GF-D8 (cell line): ENCODE measurements at places on chromosomes 2 and 18.
A peak's percentile ranks its signal among the peaks of the same experiment; 100 is the strongest.

DNA sequence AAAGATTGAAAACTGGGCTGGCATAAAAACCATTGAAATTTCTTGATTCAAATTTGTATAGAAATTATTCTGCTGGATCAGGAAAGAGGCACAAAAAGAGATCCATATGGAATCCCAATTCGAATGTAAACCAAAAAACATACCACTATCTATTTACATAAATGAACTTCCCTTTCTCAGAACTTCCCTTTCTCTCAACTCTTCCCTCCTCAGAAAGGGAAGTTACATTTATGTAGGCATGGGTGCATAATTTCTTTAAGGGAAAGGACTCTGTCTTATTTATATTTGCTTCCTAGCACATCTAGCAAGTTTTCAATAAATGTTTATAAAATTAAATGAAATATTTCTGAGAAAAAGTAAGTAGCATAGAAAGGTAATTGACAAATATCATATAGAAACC lies 398.1 kb upstream of the ATP5MC3 start:
- DNase-seq: peak; percentile 31

GRCh38 chr2:23571527-23572282 lies 186.7 kb downstream of the KLHL29 start:
- no peak for DNase-seq

DNA sequence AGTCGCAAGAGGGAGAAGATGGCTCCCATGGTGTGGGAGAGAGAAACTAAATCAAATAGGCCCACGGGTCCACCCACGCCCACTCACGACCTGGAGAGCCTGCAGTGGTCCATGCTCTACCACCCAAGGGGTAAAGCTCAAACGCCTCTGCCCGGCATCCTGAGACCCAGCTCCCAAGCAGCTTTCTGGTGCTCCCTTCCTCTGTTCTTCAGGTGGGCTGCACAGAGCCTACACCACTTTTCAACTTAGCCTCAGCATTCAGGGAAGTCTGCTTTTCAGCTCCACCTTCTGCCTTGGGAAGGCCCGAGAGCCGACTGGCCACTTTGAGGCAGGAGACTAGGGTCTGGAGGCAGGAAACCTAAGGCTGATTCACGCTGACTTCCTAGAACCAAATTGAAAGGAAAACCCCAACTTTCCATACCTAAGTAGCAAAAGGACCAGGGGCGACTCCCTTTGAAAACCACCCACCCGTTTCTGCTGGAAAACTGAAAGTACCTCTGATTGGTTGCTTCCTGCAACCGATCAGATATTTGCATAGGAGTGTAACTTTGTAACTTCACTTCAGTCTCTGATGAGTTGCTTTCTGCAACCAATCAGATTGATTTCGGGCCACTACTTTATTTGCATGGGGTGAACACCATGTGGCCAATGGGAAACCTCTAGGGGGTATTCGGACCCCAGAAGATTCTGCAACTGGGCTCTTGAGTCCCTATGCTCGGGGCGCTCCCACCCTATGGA lies 26.8 kb upstream of the SPATA3 start:
- no peak for DNase-seq

DNA sequence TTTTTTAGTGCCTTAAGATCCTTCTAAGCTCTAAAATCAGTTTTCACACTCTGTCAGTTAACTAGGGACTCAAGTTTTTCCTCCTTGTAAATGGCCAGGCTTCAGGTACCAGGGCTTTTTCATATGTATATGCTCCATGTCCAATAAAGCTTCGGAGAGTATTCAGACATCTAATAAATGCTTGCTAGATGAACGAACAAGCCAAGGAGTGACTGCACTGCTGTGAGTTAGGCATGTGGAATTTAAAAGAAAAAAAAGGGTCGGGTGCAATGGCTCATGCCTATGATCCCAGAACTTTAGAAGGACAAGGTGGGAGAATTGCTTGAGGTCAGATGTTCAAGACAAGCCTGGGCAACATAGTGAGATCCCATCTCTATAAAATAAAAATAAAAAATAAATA lies 81.9 kb downstream of the CDH2 start:
- DNase-seq: no peak

DNA sequence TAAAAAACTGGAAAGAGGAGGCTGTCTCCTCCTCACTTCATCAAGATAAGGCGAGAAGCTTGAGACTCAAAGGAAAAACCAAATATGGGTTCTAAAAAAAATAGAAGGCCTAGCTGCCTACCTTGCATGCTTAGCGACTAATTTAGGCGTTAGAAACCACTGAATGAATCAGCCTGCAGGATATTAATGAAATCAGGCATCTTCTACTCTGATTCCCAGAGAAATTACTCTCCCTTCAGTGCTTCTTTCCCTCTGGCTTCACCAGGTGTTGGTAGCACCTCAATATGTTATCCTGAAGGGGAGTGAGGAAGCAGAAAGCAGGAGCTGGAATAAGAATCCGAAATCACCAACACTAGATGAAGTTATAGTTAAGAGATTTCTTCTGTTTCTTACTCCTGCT lies 749.8 kb upstream of the NRXN1 start:
- DNase-seq: no peak

- no peak for DNase-seq
Observed at GRCh38 chr18:41021089-41021488, 933.9 kb upstream of the PIK3C3 start.

GRCh38 chr2:37623971-37624900 lies 47.2 kb downstream of the CDC42EP3 start:
- no peak for DNase-seq

DNA sequence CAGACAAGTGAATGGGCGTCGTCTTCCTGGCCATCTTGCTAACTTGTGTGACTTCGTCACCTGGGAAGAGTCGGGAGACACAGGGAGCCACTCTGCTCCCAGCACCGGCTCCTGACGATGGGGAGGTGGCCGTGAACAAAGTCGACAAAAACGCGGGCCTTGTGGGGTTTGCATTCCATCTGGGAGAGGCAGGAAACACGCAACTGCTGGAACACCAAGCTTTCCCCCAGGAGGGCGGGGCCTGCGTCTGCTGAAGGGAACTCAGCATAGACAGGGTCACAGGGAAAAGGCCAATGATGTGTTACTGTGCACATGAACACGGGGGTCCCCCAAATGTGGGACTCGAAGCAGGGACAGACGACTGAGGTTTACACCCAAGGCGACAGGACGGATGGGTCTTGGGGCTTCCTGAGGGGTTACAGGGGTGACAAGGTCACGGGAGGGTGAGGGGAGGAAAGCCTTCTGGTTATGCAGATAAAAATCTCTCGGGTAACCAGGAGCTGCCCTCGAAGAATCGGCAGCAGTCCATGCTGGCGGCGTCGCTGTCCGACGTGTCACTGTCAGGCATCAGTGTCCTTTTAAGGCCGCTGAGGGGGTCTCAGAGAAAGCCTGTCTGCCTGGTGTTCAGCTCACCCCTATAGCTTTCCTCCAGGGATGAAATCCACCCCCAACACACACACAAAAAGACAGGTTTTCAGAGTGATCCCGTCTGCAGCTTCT lies 28.2 kb upstream of the PRLH start:
- no peak for DNase-seq

- no peak for DNase-seq
Observed at GRCh38 chr2:157439824-157440186, 4.1 kb downstream of the CYTIP start.

- DNase-seq: no peak
Observed at GRCh38 chr2:40201425-40201824, 250.5 kb downstream of the SLC8A1 start.

- no peak for DNase-seq
Observed at GRCh38 chr2:189178054-189178453, 1.5 kb downstream of the COL5A2 start.

DNA sequence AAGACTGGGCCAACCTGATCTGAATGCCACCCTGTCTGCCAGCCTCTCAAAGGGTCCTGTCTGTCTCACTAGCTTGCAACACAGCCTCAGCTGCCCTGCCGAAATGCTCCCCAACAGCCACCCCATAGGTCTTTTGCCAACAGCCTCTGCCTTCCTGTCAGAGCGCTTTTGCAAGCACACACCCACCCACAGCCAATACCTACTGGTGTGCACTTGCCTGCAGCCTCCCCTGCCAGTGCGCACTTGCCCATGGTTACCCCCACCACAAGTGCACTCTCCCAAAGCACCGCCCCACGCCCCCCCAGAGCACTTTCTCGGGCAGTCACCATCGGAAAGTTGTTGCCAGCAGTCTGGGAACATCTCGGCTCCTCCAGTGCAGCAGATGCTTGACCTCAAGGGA lies 48.6 kb downstream of the RTTN start:
- no peak for DNase-seq

DNA sequence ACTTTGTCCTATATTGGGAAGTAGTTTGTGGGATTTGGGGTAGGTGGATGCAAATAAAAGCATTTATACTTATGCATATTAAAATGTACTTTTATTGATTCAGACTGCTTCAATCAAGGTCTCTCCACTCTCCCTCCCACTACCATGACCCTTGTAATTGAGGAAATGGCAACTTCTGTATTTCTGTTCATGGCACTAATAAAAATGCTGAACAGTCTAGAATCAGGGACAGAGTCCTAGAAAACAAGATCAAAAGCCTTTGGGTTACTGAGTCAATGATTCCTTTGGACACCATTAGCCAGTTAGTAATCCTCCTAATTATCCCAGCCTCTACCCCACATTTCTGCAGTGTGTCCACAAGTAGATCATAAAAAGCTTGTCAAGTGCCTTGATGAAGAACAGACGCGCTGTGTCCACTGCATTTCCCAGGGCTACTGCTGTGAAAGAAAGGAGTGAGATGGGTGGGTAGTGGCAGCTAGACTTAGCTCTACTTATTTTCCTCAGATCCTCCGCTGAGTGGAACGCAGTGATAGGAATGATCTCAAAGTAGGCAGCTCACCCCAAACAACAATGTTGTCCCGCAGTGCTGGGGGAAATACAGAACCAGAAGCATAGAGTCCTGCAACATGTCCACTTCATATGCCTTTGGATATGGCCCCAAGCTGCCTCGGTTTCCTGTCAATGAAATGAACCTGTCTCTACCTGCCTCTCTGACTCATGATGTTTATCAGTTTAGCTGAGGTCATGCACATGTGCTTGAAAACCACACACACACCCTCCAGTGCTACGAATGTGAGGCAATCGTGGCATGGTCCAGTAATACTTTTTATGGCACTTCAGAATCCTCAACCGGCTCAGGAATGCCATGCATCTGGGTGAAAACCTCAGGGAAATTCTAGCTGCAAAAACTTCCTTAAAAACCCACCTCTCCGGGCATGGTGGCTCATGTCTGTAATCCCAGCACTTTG lies 115.5 kb downstream of the COL6A3 start:
- DNase-seq: no peak

GRCh38 chr2:155980941-155981560 lies 351.5 kb downstream of the NR4A2 start:
- no peak for DNase-seq

DNA sequence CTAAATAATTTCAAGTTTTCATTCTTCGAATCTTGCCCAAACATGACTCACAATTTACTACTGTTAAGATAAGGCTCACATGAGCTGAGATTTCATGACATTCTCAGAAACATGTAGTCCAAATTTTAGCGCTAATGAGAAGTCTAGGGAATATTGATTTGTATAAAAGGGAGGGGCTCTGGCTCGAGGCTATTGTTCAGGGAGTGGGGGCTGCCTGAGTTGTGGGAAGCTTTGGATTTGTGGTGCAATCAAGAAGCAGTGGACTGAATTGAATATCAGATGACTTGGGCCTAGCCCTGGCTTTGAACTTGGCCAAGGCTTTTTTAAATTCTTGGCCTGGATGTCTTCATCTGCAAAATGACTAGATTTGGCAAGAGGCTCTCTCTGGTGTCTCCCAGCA lies 674.9 kb upstream of the FANCL start:
- no peak for DNase-seq

GRCh38 chr2:45607701-45608100 lies 3.4 kb downstream of the SRBD1 start:
- no peak for DNase-seq

DNA sequence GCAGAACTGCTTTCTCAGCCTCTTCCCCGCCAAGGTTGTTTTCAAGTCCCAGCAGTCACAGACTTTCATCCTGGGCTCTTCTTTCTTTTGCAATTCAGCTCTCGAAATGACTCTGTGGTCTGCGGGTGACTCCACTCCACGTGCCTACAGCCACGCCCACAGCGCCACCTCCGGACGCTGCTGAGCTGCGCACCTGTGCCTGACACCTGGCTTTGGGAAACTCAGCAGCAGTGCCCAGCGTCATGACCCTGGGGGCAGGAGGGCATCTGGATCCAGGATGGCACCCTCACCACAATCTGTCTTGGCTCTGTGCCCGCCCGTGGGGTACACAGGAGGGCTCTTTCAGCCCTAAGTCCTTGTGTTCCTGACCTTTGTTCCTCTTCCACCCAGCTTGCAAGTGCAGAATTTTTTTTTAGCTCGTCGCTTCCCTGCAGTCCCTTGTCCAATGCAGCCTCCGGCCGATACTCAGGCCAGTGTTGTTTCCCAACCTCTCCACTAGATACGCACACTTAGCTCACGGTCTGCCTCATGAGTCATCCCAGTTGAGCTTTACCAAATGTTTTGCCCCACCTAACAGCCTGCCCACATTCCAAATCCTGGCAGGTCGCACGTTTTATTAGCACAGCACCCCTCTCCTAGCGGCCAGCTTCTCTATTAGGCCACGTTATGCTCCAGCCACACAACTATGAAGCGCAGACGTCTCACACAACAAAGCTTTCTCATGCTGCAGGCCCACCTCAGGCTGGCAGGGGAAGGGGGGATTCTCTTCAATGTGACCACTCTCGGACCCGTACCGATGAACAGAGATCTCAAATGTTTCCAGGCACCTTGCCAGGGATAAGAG lies 6.5 kb upstream of the CAPN10 start:
- DNase-seq: peak; percentile 90

DNA sequence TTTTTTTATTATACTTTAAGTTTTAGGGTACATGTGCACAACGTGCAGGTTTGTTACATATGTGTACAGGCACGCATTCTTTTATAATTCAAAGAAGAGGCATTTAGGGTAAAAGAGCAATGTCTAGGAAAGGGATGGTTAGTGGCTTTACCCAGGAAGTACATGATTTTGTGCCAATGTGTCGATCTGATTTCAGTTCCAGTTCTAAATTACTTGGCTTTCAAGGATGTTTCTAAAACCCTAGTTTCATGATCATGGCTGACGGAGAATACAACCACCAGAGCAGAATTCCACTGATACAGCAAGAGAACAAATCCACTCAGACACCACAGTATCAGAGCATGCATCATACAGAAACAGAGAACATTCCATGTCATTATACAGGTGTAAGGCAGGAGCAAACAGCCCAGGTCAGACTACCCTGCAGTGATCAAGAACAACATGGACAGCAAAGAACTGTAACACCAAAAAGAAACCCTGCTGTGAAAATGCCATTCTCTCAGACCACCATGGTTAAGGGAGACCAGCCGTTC lies 116.7 kb upstream of the STK17B start:
- DNase-seq: no peak

GRCh38 chr2:238320648-238321281 lies 447 bp downstream of the TRAF3IP1 start:
- no peak for DNase-seq

- no peak for DNase-seq
Observed at GRCh38 chr2:85811180-85812093, 57.6 kb downstream of the ATOH8 start.

- DNase-seq: peak; percentile 94
Observed at GRCh38 chr2:149894760-149895159, 307.2 kb upstream of the MMADHC start.

GRCh38 chr2:237403024-237403882 lies 10.7 kb downstream of the COL6A3 start:
- no peak for DNase-seq
